ENCODE measurements at places on chromosomes 3 and 15. TPM values are rescaled to one million over a fixed set of nuclear protein-coding genes. Genes with fewer than 3 reads are reported as not detected.

COL7A1 gene
- total RNA-seq = 1.2 TPM

PLA2G4E gene
- not detected for total RNA-seq

CDHR4 gene
- not detected for total RNA-seq

NANOGP8 gene
- not detected for total RNA-seq

ZDHHC19 gene
- total RNA-seq = not detected

GUCA1C gene
- not detected for total RNA-seq

VWA5B2 gene
- total RNA-seq = not detected

DNA sequence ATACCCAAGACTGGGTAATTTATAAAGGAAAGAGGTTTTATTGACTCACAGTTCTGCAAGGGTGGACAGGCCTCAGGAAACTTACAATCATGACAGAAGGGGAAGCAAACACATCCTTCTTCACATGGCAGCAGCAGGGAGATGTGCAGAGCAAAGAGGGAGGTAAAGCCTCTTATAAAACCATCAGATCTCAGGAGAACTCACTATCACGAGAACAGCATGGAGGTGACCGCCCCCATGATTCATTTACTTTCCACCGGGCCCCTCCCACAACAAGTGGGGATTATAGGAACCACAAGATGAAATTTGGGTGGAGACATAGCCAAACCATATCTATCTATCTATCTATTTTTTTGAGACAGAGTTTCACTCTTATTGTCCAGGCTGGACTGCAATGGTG, 5.4 kb downstream of the GDPGP1 start:
- no peak overlapping the region for H3K27ac ChIP-seq
- DNase-seq = no peak
- H3K27me3 ChIP-seq = no peaks in the 10 kb centered on the region
- H3K4me3 ChIP-seq = no peak overlapping the region
- no peaks in the 10 kb centered on the region for H3K36me3 ChIP-seq

- H3K4me3 ChIP-seq = no peak overlapping the region
- H3K27ac ChIP-seq = no peak overlapping the region
- H3K27me3 ChIP-seq = no peaks in the 10 kb centered on the region
- DNase-seq = no peak
- no peaks in the 10 kb centered on the region for H3K36me3 ChIP-seq
These were observed 49.9 kb upstream of the DPPA4 start for GRCh38 chr3:109387201-109387600.

DNA sequence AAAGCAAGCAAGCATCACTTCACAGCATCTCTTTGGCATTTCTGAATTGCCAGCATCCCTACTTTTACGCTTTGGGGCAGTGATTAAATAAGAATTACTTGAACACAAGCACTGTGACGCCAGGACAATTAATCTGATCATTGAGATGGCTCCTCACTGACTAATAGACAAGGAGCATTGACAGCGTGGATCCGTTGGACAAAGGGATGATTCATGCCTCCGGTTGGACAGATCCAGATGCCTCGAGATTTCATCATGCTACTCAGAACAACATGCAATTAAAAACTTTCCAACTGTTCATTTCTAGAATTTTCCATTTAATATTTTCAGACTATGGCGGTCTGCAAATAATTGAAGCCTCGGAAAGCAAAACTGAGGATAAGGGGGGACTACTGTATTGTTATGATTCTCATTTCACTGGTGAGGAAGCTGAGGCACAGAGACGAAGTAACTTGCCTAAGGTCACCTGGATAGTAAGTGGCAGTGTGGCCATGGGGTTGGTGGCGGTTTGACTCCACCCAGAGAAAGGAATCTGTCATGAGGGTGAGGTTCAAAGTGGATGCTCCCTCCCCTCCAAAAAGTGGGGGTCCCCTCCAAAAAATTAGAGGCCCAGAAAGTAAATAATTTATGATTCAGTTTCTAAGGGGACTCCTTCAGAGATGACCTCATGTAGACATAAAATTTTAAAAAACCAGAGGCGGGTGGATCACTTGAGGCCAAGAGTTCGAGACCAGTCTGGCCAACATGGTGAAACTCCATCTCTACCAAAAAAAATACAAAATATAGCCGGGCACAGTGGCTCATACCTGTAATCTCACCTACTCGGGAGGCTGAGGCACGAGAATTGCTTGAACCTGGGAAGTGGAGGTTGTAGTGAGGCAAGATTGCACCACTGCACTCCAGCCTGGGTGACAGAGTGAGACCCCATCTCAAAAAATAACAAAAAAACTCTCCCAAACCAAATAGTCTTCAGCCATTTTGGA, 12.3 kb upstream of the PGPEP1L start:
- H3K27me3 ChIP-seq = no peaks in the 10 kb centered on the region
- no peak for DNase-seq
- H3K4me1 ChIP-seq = peaks cover 30% of the 10 kb centered on the region
- no peak overlapping the region for H3K4me3 ChIP-seq
- H3K27ac ChIP-seq = no peak overlapping the region

DNA sequence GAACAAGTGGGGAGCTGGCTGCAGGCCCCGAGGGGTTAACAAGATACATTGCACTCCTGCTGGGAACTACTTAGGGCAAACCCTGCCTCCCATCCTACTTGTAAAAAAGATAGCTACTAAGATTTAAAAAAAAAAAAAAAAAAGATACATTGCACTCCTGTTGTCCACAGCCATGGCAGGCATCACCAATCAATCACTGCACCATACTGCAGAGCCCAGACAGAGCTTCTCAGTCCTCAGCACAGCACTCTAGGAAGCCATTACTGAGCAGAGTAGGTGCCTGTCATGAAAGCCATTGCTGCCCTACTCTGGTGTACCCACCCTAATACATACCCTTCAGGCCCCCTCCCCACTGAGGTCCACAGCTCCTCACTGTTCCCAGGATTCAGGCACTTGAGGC, 64.8 kb downstream of the RASGRF1 start:
- H3K4me1 ChIP-seq = no peaks in the 10 kb centered on the region
- H3K27me3 ChIP-seq = no peaks in the 10 kb centered on the region
- no peak for DNase-seq
- H3K36me3 ChIP-seq = no peaks in the 10 kb centered on the region
- H3K27ac ChIP-seq = no peak overlapping the region

GRCh38 chr3:39082666-39083313, 24.6 kb downstream of the GORASP1 start:
- no peaks in the 10 kb centered on the region for H3K27me3 ChIP-seq
- peaks cover 56% of the 10 kb centered on the region for H3K36me3 ChIP-seq
- no peak for DNase-seq
- H3K4me3 ChIP-seq = no peak overlapping the region
- H3K4me1 ChIP-seq = no peaks in the 10 kb centered on the region

GRCh38 chr3:10925436-10926255, 66.9 kb upstream of the SLC6A1 start:
- H3K4me3 ChIP-seq = no peak overlapping the region
- no peaks in the 10 kb centered on the region for H3K27me3 ChIP-seq

All from gastrocnemius medialis (tissue), 4 donors.